Stimulated activated CD4-positive, alpha-beta T cell treated with anti-CD3 and anti-CD28 coated beads, Interleukin-4, amount 100 ng/mL, for 1 hour (primary cell): ENCODE measurements at places on chromosomes 16 and 17.

DNA sequence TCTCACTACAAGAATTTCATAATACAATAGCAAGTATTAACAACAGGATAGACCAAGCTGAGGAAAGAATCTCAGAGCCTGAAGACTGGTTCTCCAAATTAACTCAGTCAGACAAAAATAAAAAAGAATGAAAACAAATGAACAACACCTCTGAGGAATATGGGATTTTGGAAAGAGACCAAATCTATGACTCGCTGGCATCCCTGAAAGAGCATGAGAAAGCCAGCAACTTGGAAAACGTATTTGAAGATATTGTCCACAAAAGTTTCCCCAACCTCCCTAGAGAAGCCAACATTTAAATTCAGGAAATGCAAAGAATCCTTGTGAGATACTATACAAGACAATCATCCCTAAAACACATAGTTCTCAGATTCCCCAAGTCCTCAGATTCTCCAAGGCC lies 20.9 kb downstream of the NLRP1 start:
- DNase-seq, result no peak

DNA sequence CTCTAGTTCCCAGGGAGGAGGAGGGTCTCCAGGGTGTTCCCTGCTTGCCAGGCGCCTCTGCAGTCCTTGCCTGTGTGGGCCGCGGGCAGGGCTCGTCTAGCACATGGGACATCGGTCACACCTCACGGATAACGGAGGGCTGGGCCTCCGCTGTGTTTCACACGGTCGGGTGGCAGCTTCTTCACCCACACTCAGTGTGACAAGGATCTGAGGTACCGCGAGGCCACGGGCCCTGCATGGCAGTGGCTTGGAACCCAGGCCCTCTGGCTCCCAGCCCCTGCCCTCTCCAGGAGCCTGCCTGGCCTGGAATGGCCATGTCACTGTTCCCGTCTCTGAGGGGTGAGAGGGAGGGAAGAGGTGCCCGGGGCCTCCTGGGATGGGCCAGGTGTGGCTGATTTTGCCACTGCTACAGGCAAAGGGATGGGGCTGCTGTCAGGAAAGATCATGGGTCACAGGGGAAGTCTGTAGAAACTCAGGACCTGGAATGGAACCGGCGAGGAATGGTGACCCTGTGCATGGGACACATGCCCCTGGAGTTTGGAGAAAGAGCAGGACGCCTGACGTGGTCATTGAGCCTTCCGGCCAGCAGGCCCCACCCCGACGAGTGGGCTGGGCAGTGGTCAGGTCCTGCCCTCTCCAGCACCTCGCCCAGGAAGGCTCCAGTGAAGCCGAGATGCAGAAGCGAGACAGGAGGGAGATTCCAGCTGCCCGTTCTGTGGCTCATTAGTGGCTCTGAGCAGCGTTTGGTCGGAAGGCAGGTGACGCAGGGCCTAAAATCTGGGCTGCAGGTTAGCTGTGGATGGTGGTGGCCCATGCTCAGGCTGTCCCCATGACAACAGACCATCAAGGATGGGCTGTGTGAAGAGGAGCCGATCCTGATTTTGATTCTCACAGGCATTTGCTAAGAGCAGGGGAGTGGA lies 76.5 kb upstream of the GSE1 start:
- DNase-seq, result no peak

GRCh38 chr16:20903116-20903898 lies 2.7 kb downstream of the LYRM1 start:
- DNase-seq, result no peak

GRCh38 chr16:75482434-75483205 lies 12.6 kb downstream of the CHST6 start:
- no peak for DNase-seq

DNA sequence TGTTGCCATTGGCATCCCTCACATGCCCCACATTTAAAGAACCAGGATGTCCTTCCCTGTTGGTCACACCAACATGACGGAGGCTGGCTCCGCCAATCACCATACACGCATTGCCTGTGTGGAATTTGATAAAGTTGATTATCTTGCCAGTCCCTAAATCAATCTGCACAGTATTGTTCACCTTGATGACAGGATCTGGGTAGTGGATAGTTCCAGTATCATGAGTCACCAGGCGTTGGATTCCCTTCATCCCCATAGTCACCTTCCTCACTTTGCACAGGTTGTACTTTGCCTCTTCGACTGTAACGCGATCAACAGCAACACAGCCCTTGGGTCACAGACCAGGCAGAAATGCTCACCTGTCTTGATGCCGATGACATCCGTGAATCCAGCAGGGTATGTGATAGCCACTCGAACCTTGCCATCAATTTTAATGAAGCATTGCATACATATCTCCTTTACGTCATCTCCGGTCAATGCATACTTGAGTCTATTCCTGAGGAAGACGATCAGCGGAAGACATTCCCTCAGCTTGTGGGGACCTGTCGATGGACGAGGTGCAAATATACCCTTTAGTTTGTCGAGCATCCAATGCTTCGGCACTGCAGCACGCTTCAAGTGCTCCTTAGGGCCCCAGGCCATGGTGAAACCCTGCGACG lies 14.2 kb downstream of the CTRB2 start:
- no peak for DNase-seq
